ENCODE measurements at places on chromosomes 5 and 9.

- no peak for DNase-seq
These were observed 51.1 kb downstream of the CCNH start for GRCh38 chr5:87361536-87362213.

- DNase-seq: no peak
These were observed 15.4 kb downstream of the IER5L start for GRCh38 chr9:129162497-129163197.

GRCh38 chr5:150577378-150578139, 62.9 kb upstream of the SYNPO start:
- DNase-seq: no peak

GRCh38 chr9:9099646-9100045, 1300.1 kb upstream of the DMAC1 start:
- no peak for DNase-seq

DNA sequence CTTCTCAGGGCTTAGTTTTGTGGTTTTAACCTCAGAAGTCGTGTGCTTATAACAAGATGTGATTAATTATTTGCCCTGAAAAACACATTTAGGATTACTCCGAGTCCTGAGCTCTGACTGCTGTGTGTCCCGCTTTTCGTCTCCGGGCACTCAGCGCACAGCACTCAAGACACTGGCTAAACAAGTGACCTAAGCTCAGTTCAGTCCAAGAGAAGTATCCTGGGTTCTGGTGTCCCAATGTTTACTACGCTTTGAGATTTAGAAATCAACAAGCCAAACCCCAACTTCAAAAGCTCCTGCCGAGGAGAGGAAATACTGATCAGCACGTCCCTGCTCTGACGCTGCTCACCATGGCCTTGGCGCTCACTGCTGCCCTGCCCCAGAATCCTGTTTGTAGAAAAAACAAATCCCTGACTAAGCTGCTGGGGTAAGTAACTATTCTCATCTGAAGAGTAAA, 53.2 kb downstream of the IPPK start:
- DNase-seq: no peak

- DNase-seq: no peak
These were observed 55.2 kb upstream of the DAPK1 start for GRCh38 chr9:87442451-87442850.

- DNase-seq: peak; percentile 9
These were observed 24.8 kb upstream of the DENND1A start for GRCh38 chr9:123954518-123955280.

GRCh38 chr9:124286292-124286931, 28.7 kb downstream of the NEK6 start:
- no peak for DNase-seq

- no peak for DNase-seq
These were observed 179.3 kb downstream of the C9orf152 start for GRCh38 chr9:110028676-110029075.

GRCh38 chr9:34714007-34714406, 4.1 kb upstream of the CCL21 start:
- DNase-seq: peak; percentile 36

- DNase-seq: peak; percentile 47
These were observed 17.9 kb upstream of the POC5 start for GRCh38 chr5:75734913-75735789.

- peak; percentile 34 for DNase-seq
These were observed 213.8 kb downstream of the ARHGAP26 start for GRCh38 chr5:142984011-142984410.

GRCh38 chr5:85656050-85656449, 961.7 kb upstream of the COX7C start:
- no peak for DNase-seq

GRCh38 chr5:177123789-177124485, 9.6 kb upstream of the NSD1 start:
- no peak for DNase-seq

- no peak for DNase-seq
These were observed 460.7 kb downstream of the ZNF608 start for GRCh38 chr5:124285733-124286132.

DNA sequence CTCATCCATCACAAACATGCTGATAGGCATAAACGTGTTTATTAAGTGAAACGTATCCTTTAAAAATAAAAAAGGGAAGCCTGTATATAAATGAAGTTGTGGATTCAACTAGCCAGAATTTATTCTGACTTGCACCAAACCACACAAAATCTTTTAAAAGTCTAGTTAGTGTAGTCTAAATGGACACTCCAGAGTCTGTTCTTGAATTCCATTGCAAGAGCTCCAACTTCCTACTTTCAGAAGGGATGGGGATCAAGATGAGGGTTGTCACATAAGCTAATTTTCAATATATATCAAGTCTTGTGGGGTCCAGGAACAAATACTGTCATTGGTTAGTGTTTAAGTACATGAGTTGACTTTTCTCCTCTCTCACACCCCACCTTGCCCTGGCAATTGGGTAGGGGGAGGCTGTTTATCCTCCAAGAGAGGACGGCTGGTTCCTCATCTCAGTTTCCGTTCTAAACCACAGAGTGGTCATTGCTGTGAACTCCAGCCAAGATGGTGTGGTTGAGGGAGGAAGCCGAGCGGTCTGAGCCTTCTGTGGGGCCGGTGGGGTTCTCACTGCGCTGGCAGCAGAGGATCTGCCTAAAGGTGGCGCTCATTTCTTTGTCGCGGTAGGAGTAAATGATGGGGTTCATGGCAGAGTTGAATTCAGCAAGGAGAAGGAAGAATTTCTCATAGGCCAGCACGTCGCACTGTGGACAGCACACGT, 163.2 kb downstream of the LPAR1 start:
- no peak for DNase-seq

GRCh38 chr5:4879693-4880303, 260.3 kb upstream of the ADAMTS16 start:
- DNase-seq: peak; percentile 50

DNA sequence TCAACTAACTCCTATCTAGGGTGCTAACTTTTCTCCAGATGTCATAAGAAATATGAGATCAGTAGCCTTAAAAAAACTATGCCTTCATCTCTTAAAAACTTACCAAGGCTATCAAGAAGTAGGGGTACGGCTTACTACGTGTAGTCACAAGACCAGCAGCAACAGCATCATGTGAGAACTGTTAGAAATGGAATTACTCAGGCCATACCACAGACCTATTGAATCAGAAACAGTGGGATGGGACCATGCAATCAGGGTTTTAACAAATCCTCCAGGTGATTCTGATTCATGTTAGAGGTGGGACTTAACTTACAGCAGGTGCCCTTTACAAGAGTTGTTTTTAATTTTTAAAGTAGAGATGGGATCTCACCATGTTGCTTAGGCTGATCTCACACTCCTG, 4.6 kb downstream of the IFNE start:
- peak; percentile 31 for DNase-seq

GRCh38 chr9:16321461-16322119, 548.9 kb downstream of the BNC2 start:
- peak; percentile 67 for DNase-seq

- DNase-seq: no peak
These were observed 8.9 kb downstream of the C5orf52 start for GRCh38 chr5:157680239-157680638.

- DNase-seq: peak; percentile 74
These were observed 1.4 kb upstream of the GLRX start for GRCh38 chr5:95823738-95824609.

GRCh38 chr9:30507166-30507565, 1877.3 kb upstream of the ACO1 start:
- DNase-seq: no peak

DNA sequence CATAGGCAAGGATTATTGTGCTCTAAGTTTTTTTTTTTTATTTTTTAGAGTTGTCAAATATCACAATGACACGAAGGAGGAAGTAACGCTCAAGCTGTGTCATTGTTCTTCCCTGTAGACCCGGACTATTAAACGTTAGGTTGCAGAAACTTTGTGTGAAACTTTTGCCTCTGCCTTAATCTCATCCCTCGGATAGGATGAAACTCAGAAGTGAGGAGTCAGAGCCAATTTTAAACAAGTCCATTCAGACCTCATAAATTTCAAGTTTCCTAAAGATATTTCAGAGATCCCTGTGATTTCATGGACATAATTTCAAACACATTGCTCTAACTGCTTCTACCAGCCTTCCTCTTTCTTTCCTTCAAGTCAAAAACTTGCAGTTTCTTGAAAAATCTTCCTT, 98.7 kb upstream of the C6 start:
- DNase-seq: no peak

DNA sequence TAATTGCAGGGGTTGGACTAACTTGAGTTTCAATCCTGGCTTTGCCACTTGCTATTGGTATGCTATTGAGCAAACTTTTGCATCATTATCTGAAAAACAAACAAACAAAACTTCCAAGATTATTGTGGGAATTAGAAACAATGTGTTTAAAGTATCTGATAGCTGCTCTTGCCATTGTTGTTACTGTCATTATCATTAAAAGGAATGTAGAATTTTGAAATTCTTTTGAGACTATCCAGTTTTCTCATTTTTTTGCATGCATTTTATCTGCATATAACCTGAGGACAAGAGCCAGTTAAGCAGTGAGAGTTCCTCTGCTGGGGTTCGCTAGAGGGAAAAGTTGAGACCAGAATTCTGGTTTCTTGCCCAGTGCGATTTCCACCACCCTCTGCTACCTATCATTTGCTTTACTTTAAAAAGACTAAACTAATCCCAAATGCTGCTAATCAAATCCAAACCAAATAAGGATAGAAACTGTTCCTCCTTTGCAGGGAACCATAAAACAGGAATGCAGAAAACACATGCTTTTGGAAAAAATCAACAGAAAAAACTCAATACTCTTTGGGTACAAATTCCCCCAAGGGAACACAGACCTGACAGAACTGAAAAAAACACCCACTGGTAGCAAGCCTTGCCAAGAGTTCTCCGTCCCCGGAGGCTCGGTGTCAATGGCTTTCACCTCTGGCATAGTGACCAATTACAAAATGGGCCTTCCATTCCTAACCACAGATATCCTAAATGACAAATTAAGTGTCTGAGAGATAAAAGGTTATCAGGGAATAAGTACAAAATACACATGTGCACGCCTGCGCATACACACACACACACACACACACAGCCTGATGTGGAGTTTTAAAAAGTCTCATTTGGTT, 373.7 kb downstream of the ARL15 start:
- DNase-seq: no peak

- DNase-seq: no peak
These were observed 4.2 kb upstream of the SUB1 start for GRCh38 chr5:32581010-32581785.

GRCh38 chr9:98890256-98890655, 53.5 kb upstream of the COL15A1 start:
- no peak for DNase-seq

DNA sequence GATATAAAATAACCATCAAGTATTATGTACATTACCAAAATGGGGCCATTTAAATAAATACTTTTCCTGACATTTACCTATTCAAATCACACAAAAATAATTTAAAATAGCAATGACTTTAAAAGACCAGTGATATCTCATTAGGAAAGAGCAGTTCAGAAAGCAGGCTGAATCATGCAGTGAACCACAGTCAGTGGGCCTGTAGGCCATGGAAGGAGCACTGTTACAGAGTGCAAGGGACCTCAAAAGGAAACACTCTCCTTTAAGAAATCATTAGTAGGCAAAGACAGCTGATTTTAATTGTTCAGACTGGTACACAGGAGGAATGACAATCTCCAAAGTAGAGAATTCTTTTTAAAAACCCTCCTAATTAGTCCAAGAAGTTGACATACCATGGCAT, 283.5 kb upstream of the EFNA5 start:
- DNase-seq: no peak

DNA sequence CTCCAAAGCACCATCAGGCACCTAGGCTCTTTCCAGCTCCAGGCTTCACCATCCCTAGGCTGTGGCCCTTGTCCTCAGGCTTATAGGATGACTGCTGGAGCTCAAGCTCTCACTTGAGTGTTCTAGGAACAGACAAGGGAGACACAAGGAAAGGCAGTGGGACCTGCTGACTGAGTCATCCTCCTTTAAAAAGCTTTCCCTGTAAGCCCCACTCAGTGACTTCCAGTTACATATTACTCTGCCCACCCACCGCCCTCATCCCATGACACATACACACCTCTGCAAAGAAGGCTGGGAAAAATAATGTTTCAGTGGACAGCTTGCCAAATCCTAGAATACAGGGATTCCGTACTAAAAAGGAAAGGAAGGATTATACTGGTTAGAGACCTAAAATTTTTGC, 154.2 kb upstream of the ZNF366 start:
- DNase-seq: peak; percentile 77

- no peak for DNase-seq
These were observed 66.7 kb downstream of the PCDH1 start for GRCh38 chr5:141811287-141812155.

GRCh38 chr9:77019926-77020412, 514 bp downstream of the FOXB2 start:
- DNase-seq: no peak

DNA sequence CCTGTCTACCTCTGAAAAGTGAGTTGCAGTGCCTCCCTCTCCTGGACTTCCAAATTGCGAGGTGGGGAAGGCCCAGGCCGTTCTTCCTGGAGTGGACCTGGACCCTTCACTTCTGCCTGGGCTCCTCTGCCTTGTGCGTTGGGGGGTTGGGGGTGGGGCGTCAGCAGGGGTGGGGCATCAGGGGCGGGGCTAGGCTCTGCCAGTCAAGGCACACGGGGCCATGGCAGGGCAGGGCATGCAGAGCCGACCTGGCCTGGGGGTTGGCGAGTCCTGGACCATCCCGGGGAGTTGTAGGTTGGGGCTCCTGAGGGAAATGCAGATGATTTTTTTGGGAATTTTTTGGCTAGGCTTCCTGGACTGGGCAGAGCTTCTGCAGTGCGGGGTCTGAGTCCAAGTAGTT, 87.1 kb downstream of the EHMT1 start:
- DNase-seq: no peak

DNA sequence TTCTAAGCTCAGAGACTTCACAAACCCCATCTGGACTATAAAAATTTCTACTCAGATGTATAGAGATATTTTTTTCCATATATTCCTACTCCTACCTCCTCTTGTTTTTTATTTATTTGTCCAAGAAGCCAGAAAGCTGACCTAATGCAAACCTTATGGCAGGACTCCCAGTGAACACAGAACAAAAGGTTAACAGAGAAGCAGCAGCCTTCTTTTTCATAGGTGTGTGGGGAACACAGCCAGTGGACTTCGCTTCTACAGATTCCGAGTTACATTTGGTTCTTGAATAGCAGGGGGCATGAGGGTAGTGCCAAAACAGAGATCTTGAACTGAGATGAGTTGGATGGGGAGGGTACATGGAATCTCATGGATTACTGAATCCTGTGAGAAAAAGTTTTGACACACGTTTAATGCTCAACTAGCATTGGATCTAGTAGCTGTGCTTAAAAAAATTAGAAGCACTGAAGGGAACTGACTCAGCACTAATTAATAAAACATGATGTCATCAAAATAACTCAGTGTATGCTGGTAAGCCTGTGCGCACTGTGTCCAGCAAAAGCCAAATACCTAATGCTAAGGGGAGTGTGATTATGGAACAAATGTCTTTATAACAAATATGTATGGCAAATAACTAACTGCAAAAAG, 240.1 kb downstream of the GABRB2 start:
- no peak for DNase-seq

DNA sequence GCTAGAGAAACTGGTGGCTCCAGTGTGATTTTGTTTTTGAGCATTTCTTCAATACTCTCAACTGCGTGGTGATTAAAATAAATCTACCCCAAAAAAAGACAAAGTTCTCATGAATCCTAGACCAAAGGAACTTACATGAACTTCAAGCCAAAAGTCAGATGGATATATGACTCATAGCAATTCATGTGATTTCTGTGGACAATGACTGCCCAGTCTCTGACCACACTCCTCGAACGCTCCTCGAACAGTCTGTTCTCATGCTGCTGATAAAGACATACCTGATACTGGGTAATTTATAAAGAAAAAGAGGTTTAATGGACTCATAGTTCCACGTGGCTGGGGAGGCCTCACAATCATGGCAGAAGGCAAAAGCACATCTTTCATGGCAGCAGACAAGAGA, 46.4 kb upstream of the CEP78 start:
- no peak for DNase-seq

Measured in bronchial epithelial cell (primary cell).